Esophagus muscularis mucosa (tissue), 4 donors: ENCODE measurements at places on chromosomes 5 and 9. TPM values are rescaled to one million over a fixed set of nuclear protein-coding genes. Genes with fewer than 3 reads are reported as not detected.

XRCC4 gene
- 5.0 TPM for total RNA-seq

PTPN3 gene
- 0.83 TPM for total RNA-seq

BNC2 gene
- 138 TPM for total RNA-seq

FAM221B gene
- not detected for total RNA-seq

CTXN3 gene
- total RNA-seq = not detected

LRRC19 gene
- total RNA-seq = not detected

DAPK1 gene
- 84.6 TPM for total RNA-seq

TMEM174 gene
- not detected for total RNA-seq

IL9 gene
- total RNA-seq = not detected

LCP2 gene
- total RNA-seq = 10.8 TPM

ROPN1L gene
- total RNA-seq = 1.7 TPM

DNA sequence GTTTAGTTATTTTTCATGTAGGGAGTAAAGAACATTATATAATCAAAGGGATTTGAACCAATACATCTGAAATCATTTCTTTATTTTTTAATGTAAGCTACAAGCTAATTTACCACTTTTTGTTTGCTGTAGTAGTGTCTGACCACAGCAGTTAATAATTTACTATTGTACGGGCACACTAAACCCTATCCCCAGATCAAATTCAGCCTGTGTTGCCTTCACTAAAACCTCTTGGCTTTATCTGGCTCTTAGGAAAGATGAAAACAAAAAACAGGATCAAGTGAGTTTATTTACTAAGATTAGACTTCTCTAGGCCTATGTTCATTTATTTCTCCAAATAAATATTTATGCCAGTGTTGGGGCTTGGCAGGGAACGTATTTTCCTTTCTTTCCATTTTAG is 384.1 kb downstream of the EBF1 start:
- peaks cover 22% of the 10 kb centered on the region for H3K36me3 ChIP-seq
- no peak overlapping the region for H3K27ac ChIP-seq
- no peaks in the 10 kb centered on the region for H3K27me3 ChIP-seq

DNA sequence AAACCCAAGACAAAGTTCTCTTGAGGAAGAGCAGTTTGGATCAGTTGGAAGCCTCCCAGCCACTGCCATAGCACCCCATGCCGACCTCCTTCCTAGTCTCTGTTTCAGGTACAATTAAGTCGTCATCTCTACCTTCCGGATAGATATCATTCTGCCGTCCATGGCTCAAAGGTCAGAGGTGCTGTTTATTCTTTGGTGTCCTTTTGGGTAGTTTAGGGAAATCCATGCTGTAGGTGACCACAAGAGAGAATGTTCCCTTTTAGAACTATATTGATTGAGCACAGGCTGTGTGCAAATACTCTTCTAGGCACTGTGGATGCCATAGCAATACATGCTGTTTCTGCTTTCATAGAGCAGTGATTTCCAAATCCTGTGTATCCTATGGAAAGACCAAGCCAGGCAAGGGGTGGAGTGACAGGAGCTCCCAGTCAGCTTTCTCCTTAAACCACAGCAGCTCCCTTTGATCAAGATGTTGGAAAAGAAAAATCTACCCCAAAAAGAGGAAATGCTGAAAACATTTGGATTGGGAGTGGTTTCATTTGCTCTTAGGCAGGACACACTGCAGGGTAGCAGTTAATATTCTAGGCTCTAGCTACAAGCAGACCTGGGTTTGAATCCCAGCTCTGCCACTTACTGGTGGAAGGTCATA is 127.9 kb downstream of the PALM2AKAP2 start:
- DNase-seq = no peak
- no peaks in the 10 kb centered on the region for H3K27me3 ChIP-seq
- H3K27ac ChIP-seq = peak overlapping the region; percentile 61
- H3K36me3 ChIP-seq = no peaks in the 10 kb centered on the region
- no peak overlapping the region for H3K4me3 ChIP-seq

DNA sequence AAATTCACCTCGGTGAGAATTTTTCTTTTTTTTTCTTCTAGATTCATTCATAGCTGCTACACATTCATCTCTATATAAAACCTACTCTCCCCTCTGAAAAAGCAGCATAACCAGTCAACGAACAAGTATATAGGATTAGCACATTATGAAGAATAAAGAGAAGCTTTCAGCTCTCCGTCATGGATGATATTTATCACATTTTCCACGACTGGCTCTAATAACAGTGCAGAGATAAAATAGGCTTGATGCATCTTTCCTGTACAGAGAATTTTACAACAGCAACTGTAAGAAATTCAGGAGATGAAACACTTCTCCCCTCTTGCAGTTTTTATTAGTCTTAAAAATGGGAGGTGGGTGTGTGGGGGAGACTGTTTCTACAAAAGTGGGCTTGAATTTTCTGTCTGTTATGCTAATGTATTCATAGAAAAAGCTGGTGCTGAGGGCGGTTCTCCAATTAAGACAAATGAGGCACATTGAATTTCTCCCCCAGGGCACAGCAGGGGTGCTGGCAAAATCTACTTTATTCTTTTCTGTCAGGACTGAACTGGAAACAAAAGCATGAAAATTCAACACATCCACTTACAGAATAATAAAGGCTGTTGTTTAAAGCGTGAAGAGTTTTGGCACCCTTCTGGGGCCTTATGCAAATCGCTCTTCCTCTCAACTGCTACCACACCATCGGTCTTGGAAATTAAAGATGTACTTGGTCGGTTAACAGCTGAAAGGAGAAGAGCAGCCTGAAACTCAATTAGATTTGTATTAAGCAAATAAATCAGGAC is 233.9 kb upstream of the ZNF608 start:
- H3K4me3 ChIP-seq = no peak overlapping the region
- no peaks in the 10 kb centered on the region for H3K36me3 ChIP-seq

DNA sequence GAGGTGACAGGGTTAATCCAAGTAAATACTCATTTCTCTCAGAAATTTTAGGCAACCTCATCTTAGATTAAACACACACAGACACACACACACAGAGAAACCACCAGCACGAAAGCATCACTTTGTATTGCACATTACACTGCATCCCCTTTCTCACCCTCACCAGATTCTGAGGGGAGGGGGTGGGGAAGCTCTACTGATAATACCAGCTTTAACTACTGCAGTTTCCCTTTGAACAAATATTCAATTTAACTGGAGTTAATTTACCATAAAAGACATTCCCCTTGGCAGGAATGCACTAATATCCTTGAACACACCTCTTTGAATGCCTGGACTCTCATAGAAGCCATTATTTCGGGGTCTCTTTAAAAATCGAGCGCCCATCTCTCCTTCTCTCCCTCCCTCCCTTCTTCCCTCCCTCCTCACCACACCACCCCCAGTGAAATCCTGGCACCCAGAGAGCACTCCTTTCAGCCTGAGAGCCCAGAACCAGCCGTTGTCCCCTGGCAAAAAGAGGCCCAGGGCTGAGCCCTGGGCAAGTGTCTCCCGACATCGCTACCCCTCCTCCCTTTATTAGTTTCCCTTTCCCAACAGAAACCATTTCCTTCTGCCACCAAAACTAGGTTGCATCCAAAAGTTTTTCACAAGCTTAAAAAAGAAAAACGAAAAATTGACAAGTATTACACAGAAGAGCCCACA is 2.8 kb upstream of the NFIB start:
- DNase-seq = no peak
- H3K36me3 ChIP-seq = no peaks in the 10 kb centered on the region
- peak overlapping the region; percentile 98 for H3K27ac ChIP-seq

- no peak for DNase-seq
- H3K27ac ChIP-seq = peak overlapping the region; percentile 95
- H3K4me3 ChIP-seq = peak overlapping the region; percentile 70
- peaks cover 33% of the 10 kb centered on the region for H3K4me1 ChIP-seq
Measured at GRCh38 chr5:80408484-80409366, 861 bp downstream of the ZFYVE16 start.

DNA sequence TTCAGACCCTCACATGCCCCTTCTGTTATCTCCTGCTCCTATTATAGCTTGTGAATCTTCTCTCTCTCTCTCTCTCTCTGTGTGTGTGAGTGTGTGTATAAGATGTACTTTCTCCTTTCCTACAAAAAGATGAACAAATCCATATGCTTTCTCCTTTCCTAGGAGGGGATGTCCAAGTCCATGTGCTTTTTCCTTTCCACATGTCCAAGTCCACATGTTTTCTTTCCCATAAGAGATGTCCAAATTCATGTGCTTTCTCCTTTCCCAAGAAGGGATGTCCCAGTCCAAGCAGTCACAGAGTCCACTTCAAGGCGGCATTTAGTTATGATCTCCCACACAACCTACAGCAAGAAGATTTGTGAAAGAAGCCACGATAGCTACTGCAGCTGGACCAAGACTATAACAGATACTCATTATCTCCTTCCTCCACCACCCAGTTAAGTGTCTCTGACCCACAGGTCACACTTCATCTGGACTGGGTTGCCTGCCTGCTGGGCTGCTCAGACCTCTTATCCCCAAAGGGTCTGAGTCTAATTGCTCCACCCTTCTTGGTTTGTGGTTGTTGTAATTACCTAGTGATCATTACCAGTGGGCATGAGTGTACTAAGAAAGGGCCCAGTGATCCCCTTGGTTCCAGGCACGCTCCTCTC is 18.4 kb upstream of the FOXI1 start:
- no peak for DNase-seq
- no peaks in the 10 kb centered on the region for H3K36me3 ChIP-seq
- no peak overlapping the region for H3K27ac ChIP-seq
- H3K4me3 ChIP-seq = no peak overlapping the region

DNA sequence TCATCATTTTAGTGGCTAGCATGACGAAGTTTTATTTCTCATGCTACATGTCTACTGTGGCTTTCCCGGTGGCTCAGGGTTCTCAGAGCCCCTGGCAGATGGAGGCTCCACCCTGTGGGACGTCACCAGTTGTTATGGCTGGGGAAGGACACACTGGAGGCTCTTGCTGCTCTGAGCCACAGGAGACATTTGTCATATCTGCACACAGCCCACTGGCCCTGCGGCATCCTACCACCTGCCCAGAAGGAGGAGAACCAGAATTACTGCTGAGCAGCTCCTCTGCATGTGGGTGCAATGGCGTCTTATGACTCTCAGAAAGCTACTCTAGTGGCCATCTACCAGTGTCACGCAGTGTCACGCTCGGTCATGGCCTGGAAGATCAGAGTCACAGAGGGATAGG is 6.6 kb downstream of the OR13J1 start:
- no peak overlapping the region for H3K27ac ChIP-seq
- peak; percentile 50 for DNase-seq
- H3K36me3 ChIP-seq = no peaks in the 10 kb centered on the region
- H3K27me3 ChIP-seq = no peaks in the 10 kb centered on the region
- peaks cover 12% of the 10 kb centered on the region for H3K4me1 ChIP-seq

GRCh38 chr9:34514816-34515215 is 8.0 kb downstream of the ENHO start:
- no peak for DNase-seq
- H3K36me3 ChIP-seq = no peaks in the 10 kb centered on the region
- H3K27me3 ChIP-seq = no peaks in the 10 kb centered on the region
- H3K27ac ChIP-seq = no peak overlapping the region
- no peaks in the 10 kb centered on the region for H3K4me1 ChIP-seq

GRCh38 chr5:40600383-40600782 is 79.3 kb upstream of the PTGER4 start:
- H3K36me3 ChIP-seq = no peaks in the 10 kb centered on the region
- H3K27ac ChIP-seq = no peak overlapping the region
- DNase-seq = no peak
- no peaks in the 10 kb centered on the region for H3K27me3 ChIP-seq
- H3K4me1 ChIP-seq = no peaks in the 10 kb centered on the region
- H3K4me3 ChIP-seq = no peak overlapping the region

DNA sequence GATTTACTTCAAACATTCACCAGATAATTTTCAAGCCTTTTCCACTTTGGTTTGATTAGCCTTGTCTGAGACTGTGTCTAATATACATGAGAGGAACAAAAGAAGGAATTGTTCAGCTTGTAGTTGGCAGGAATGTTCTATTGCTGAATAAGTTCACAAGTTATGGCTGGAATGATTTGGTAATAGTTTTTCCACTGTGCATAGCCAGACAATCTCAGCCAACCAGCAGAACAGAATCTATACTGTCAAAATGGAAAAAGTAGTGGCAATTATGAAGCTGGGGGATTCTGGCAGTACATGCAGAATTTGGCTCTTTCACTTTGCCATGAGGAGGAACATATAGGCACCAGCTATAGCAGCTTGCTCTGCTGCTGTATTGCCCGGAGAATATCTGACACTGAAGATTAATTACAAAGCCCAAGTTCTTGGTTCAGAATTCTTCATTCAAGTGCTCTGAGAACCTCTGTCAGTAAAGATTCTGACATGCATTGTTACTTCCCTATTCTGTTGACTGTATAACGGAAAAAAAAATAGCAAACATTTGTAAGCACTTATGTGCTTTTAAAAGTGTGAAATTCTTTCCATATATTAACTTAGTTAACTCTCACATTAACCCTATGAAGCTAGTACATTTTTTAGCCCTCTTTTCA is 150.6 kb downstream of the PRR16 start:
- H3K36me3 ChIP-seq = no peaks in the 10 kb centered on the region
- H3K27me3 ChIP-seq = no peaks in the 10 kb centered on the region
- H3K4me1 ChIP-seq = peaks cover 16% of the 10 kb centered on the region
- H3K4me3 ChIP-seq = no peak overlapping the region
- DNase-seq = no peak

DNA sequence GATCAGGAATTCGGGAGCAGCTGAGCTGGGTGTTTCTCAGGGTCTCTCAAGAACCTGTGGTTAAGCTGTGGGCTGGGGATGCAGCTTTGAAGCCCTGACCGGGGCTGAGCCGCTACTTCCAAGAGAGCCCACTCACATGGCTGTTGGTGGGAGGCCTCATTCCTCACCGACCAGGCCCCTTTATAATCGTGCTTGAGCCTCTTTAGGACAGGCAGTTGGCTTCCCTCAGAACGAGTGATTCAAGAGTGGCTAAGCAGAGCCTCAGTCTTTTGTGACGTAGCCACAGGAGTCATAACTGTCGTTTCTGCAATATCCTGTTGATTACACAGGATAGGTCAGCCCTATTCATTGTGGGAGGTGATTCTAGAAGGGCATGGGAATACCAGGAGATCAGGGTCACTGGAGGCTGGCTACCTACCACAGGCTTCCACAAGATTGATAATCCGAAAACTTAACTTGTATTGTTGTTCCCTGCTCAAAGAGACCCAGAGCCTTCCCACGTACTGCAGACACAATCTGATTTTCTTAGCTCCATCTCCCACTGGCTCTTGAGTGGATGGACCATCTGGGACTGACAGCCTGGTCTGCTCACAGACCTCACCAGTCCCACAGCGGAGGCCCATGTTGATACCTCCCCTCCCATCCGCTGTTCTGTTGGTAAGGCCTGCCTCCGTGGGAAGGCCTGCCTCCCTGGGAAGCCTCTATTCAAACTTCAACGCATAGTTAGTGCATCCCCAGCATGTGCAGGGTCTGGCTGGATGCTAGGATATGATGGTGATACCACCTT is 3.0 kb upstream of the ERGIC1 start:
- no peak overlapping the region for H3K4me3 ChIP-seq
- H3K36me3 ChIP-seq = no peaks in the 10 kb centered on the region
- peaks cover 18% of the 10 kb centered on the region for H3K4me1 ChIP-seq
- no peaks in the 10 kb centered on the region for H3K27me3 ChIP-seq
- DNase-seq = no peak

DNA sequence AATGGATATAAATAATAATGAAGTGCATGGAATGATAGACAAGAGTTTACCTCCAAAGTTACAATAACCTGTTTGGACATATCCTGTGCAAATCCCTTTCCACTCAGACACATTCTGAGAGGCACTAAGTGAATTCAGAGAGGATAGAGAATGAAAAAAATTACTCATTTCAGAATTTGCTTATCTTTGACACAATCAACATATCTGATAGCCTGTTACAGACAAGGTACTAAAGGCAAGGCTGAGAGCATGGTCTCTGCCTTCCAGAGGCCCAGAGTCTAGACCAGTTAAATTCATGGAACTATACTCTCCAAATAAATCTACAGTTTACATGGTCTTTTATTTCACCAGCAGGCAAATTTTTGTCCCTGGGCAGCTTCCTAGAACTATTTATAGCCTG is 371.8 kb upstream of the PTGER4 start:
- H3K4me3 ChIP-seq = no peak overlapping the region
- no peaks in the 10 kb centered on the region for H3K27me3 ChIP-seq
- DNase-seq = no peak
- H3K4me1 ChIP-seq = no peaks in the 10 kb centered on the region
- H3K27ac ChIP-seq = no peak overlapping the region
